ENCODE measurements at places on chromosomes 7 and 10. TPM values are rescaled to one million over a fixed set of nuclear protein-coding genes. Genes with fewer than 3 reads are reported as not detected.

GRCh38 chr7:42736931-42737330, 174.9 kb downstream of the C7orf25 start:
- DNase-seq: no peak

DNA sequence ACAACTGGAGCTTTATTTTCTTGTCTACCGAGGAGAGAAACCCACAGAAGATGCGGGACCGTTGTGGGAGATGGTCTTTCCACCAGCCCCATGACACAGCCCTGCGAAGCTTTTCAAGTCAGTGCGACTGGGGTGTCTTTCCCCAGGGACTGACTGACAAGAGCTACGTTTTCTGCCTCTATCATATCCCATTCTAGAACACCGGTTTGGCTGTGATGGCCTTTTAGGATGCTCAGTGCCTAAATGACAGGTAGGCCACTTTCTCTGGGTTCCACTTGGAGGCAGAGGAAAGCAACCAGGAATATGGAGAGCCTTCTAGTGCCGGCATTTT, 16.9 kb downstream of the SLC13A4 start:
- DNase-seq: no peak

DNA sequence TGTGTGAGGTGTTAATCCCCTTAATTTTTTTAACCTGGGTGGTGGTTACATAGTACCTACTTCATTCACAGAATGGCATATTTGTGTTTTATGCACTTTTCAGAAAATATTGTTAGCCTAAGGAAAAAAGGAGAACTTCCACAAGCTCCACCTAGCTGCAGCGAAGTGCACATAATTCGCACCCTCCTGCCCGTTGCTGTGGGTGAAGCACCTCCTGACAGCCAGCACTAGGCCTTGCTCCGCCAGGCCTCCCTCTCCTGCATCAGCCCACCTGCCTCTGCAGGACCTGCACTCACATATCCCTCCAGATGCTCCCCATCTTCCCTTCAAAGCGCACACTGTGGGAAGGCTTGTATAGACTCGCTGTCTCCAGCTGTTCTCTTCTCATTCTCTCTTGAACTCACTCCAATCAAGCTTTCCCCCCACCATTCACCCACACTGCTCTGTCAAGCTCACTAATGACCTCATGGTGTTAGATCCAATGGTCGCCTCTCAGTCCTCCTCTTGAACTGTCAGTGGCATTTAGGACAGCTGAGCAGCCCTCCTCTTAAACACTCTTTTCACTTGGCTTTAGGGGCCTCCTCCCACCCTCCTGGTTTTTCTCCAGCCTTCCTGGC, 20.7 kb upstream of the GRID1 start:
- no peak for DNase-seq

- no peak for DNase-seq
These were observed 23.9 kb upstream of the HSPB1 start for GRCh38 chr7:76278540-76278939.

DNA sequence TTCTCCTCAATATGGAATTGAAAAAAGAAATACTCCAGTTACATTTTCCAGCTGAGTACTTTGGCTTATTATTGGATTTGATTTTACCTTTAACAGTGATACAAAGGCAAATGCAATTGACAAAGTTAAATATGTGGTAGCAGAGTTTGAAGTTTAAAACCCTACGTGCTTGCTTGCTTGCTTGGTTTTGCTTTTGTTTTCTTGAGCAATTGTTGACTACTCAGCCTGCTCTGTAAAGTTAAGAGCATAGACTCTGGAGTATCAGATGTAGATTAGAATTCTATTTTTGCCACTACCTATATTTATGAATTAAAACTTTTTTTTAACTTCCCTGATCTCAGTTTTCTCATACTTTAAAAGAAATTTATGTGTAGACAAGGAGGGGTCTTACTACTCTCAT, 51.4 kb downstream of the PCDH15 start:
- DNase-seq: no peak

DNA sequence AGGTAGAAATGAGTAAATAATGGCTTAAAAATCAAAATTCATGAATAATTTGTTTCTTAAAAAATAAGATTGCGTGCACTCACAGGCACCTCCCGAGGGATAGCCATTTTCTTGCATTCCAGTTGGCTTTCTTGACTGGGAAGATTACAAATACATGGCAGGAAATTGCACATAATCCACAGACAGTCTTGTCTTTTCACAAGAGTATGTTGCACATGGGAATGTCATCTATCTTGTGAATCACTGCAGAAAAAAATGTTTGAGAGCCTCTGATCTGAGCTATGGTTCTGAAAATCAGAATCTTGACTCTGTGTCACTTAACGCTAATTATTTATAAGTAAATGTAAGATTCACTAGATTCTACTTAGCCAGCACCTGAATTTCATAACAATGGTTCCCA, 74.1 kb upstream of the PRKG1 start:
- no peak for DNase-seq

- DNase-seq: no peak
These were observed 150.4 kb downstream of the TAX1BP1 start for GRCh38 chr7:27890205-27890849.

- DNase-seq: no peak
These were observed 15.5 kb upstream of the ZNF248 start for GRCh38 chr10:37872955-37873354.

DNA sequence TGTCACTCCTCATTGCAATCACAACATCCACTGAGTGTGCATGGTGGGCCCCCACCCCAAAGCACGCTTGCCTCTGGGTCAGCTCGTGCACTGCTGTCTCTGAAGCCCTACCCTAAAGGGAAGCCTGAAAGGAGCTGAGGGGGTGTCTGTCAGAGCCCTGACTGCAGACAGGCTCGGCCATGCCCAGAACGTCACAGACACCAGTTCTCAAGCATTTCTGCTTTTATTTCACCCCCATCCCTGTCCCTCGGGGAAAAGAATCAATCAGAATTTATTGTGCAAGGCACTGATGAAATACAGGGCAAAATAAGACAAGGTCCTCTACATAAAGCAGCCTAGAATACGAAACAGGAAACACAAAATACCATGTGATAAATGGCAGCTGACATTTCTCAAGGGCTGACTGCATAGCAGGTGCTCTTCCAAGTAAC, 231.8 kb downstream of the WDR37 start:
- DNase-seq: no peak

DNA sequence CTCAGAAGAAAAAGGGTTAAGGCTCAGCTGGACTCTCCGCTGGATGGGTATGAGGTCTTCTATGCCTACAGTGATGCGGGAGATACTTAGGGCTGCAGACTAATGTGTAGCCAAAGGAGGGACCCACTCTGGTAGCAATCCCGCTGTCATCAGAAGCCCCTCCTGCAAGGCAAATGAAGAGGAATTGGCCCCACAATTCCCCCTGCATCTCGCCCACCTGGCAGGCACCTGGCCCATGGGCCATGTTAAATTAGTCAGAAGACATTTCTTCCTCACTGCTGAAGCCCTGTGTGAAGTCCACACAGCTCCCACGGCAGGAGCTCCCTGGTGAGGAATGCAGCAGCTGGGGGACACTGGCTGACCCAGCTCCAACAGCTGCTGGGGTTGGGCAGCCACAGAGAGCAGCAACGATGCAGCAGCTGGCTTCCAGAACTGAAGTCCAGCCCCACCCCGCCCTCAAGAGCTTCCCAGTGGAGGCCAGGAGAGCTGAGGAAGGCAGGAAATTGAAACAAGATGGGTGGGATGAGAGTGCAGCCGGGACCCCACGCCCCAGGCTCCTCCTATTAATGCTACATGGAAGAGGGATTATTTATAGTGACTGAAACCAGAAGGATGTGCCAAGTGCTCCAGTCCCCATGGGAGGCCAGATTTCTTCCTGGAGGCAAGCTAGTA, 5.5 kb downstream of the VSTM4 start:
- no peak for DNase-seq

DNA sequence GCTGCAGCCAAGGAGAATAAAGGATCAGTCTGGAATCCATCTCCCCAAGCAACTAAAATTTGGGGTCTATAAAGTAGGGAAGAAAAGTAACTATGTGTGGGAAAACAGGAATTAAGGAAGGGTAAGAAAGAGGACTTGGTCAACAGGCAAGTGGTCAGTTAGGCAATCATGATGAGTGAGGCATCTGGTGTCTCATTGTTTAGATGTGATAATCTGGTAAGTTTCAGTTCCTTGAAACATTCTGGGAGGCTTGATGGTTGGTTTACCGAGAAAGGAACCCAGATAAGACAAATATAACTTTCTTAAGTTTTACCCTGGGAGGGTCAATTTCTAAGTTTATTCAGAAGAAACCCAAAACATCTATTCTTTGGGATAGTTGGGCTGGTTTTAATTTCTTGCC, 22.3 kb downstream of the HYAL4 start:
- no peak for DNase-seq

OLAH gene
- total RNA-seq: 3.7 TPM

Measured in ascending aorta (tissue), 2 donors.